ENCODE measurements at places on chromosomes 7 and 10. TPM values are rescaled to one million over a fixed set of nuclear protein-coding genes. Genes with fewer than 3 reads are reported as not detected.

- no peak for DNase-seq
Observed at GRCh38 chr10:95683966-95684365, 9.8 kb downstream of the TCTN3 start.

MRC1 gene
- polyA plus RNA-seq, result 8.4 TPM

GRCh38 chr7:15317215-15317614 lies 244.6 kb downstream of the AGMO start:
- DNase-seq, result no peak

DNA sequence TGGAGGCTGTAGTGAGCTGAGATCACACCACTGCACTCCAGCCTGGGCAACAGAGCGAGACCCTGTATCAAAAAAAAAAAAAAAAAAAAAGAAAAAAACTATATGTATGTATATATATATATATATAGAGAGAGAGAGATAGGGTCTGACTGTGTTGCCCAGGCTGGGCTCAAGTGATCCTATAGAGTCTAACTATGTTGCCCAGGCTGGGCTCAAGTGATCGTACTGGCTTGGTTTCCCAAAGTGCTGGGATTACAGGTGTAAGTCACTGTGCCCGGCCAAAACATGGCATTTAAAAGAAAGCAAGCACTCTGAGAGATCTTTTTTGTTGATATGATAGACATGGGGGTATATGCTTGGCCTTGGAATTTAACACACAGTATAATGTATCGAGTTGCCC lies 20.0 kb downstream of the CYP17A1 start:
- no peak for DNase-seq

TAC1 gene
- polyA plus RNA-seq, result 0.37 TPM

C7orf57 gene
- polyA plus RNA-seq, result 0.64 TPM

All from renal pelvis (tissue), 12 donors.